ENCODE measurements at places on chromosomes 4 and X.
A peak's percentile ranks its signal among the peaks of the same experiment; 100 is the strongest.

- DNase-seq = no peak
Observed at GRCh38 chrX:1813809-1814208, 198.9 kb downstream of the ASMT start.

- DNase-seq = no peak
Observed at GRCh38 chr4:137853424-137853823, 321.1 kb upstream of the PCDH18 start.

- no peak for DNase-seq
Observed at GRCh38 chr4:100009490-100009889, 59.4 kb upstream of the H2AZ1 start.

DNA sequence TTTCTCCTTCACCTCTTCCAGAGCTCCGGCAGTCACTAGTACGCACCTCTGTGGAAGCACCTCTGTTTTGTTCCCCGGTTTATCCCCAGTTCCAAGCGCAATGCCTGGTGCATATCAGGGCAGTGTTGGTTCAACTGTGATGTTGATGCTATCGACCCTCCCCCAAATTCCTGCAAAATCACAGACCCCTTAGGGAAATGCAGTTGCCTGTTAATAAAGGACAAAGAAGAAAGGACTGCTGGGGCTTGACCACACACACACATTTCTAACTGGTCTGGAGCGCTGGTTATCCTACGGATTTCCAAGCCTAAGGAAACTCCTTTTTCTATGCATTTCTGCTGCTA is 530 bp upstream of the NMU start:
- no peak for DNase-seq

DNA sequence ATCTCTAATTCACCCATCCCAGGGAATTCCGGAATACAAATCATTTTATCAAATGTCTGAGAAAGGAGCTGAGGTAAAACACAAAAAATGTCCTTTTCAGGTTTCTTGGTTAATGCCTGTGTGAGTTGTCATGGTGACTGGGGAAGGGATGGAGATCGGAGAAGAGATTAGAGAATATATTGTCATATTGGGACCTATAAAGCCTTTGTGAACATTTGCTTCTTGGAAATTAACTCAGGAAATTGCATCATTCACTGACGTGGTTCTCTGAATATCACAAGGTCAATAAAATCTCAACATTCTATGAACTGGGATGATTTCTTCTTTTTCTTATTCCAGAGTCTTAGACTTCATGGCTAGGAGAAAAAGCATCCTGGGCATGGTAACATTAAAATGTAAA is 174.8 kb upstream of the GLRA2 start:
- peak; percentile 77 for DNase-seq

DNA sequence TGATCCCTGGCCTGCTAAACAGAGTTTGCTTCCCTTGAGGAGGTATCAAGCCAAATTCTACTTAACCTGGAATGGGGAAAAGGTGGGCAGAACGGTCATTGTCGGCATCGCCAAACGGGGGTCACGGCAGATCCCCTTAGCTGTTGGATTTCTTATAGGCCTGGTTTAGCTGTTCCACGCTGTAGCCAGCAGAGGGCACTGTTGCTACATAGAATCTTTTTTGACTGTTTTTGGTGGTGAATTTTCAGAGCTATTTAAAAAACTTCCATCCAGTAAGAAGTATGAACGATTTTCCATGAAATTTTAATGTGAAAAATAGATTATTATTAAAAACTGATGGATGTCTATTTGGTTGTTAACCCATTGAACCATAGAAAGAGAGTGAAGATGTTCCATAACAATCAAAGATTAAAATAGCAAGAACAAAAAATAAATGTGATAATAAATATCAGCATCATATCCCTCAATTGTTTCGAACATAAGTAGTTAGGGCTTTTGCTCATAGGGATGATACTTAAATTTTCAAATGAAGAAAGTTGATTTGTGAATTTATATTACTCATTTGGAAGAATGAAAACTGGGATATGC is 56.6 kb downstream of the LINC00632 start:
- DNase-seq = peak; percentile 80

- DNase-seq = peak; percentile 54
Observed at GRCh38 chrX:134377537-134377936, 82.4 kb upstream of the HPRT1 start.

DNA sequence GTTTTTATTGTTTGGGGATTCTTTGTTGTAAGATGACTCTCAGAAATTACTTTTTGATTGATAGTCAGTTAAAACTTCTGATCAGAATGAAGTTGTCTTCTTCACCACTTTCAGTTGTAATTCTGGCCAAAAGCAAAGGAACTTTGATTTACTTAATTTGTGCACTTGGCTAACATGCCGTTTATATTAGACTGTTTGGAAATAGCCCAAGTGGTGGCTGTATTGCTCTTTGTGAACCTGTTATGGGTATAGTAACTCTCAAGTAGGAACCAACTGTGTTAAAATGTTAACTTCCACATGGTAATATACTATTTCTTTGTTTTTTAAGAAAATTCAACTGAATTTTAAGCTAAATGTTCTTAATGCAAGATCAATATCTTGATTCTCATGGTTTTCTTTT is 581.9 kb downstream of the GRID2 start:
- DNase-seq = no peak

DNA sequence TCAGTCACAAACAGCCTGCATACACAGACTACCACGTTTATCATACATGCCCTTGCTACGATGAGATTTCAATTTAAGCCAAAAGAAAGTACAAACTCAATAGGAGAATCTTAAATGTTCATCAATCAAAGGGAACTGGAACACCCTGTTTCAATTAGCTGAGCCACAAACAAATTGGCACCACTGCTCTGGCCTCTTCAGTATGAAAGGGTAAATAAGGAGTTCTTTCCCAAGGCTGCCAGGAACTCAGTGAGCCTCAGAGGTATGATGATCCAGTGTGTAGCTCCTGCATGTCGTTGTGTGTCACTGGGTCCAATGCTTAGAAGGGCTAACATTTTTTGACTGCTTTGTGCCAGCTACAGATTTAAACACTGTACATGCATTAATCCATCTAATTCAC is 5.4 kb downstream of the RNF150 start:
- peak; percentile 28 for DNase-seq

DNA sequence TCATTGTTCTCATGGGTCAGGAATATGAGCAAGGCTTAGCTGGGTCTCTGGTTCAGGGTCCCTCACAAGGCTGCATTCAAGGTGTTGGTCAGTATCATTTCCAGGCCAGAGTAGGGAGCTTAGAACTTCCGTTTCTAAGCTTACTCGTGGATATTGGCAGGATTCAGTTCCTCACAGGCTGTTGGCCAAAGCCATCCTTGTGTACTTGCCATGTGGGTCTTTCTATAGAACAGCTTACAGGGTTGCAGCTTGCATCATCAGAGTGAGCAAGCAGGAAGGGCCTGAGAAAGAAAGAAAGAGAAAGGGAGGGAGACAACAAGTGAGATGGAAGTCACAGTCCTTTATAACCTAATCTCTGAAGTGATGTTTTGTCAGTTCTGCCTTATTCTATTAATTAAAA is 5.1 kb upstream of the LIMCH1 start:
- peak; percentile 30 for DNase-seq

- DNase-seq = no peak
Observed at GRCh38 chrX:53160297-53160983, 64.6 kb downstream of the KDM5C start.

- no peak for DNase-seq
Observed at GRCh38 chr4:183599284-183599683, 59.7 kb downstream of the RWDD4 start.

- no peak for DNase-seq
Observed at GRCh38 chrX:72238183-72238582, 644 bp downstream of the ERCC6L start.

- no peak for DNase-seq
Observed at GRCh38 chr4:78599147-78599546, 47.6 kb downstream of the ANXA3 start.

- no peak for DNase-seq
Observed at GRCh38 chr4:89108091-89108490, 3.2 kb upstream of the TIGD2 start.

DNA sequence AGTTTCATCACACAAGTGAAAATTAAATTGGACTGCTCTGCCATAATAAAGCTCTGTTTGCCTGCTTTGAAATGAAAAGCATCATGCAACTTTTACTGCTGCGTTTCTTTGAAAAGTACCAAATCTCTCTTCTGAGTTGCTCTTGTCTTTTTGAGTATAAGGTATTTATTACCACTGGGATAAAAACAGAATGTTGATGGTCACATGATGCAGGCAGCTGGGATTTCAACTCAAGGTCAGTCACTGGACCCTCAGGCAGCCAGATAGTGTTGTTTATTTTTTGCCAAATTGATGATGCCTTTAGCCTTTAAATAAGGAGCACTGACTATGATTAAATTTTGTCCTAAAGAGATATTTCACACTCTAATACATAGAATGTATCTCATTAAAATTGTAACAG is 32.7 kb downstream of the DMD start:
- DNase-seq = no peak

GRCh38 chr4:70305601-70306000 is 29.2 kb upstream of the CABS1 start:
- no peak for DNase-seq

- no peak for DNase-seq
Observed at GRCh38 chrX:71636438-71637252, 18.3 kb upstream of the CXCR3 start.
